ENCODE measurements at places on chromosomes 1 and 21.

- peak; percentile 57 for DNase-seq
Observed at GRCh38 chr1:1402072-1402900, 3.2 kb upstream of the CCNL2 start.

DNA sequence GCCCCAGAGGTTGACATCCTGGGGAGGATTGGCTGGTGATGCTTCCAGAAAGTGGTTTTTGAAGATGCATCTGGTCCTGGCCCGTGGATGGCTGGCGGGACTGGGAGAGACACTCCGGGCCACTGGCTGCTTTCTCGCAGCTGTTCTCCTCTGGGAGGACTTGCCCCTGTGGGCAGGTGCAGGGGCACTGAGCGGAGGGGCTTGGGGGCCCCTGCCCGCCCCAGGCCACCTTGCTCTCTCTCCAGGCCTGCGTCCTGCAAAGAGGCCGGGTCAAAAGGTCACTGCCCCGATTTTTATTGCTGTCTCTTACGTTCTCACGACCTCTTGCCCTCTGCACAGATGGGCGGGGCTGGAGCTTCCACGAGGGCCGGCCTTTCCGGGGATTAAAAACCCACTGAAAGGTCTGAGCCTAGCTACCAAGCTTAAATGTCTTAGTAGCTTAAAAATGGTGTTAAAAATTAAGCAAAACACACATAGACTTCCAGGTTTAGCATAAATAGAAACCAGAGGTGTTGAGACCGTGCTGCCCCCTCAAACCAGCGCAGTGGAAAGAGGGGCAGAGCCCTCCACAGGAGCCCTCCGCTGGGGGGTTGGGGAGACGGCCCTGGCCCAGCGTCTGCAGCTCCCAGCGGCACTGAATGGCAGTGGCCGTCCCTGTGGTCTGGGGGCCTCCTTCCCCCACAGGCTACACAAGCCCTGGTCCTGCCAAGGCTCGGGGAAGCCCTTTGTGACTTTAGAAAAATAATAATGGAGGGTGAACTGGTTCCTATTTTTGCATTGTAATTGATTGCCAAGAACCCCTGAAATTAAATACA, 43.9 kb downstream of the SKI start:
- no peak for DNase-seq

GRCh38 chr1:10651389-10651766, 145.1 kb downstream of the CASZ1 start:
- DNase-seq, result no peak

DNA sequence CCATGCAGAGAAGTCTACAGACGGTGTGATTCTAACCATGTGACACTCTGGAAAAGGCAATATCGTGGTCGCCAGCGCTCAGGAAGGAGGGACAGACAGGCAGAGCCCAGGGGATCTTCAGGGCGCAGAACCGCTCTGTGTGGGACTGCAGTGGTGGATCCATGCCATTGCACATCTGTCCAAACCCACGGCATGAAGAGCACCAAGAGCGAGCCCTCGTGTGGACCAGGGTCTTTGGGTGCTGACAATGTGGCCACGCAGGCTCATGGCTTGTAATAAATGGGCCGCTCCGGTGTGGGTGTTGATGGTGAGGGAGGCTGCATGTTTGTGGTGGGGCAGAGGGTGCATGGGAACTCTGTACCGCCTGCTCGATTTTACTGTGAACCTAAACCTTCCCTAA, 25.3 kb upstream of the POFUT2 start:
- DNase-seq, result no peak

- DNase-seq, result no peak
Observed at GRCh38 chr1:1240822-1241587, 5.5 kb downstream of the C1QTNF12 start.

DNA sequence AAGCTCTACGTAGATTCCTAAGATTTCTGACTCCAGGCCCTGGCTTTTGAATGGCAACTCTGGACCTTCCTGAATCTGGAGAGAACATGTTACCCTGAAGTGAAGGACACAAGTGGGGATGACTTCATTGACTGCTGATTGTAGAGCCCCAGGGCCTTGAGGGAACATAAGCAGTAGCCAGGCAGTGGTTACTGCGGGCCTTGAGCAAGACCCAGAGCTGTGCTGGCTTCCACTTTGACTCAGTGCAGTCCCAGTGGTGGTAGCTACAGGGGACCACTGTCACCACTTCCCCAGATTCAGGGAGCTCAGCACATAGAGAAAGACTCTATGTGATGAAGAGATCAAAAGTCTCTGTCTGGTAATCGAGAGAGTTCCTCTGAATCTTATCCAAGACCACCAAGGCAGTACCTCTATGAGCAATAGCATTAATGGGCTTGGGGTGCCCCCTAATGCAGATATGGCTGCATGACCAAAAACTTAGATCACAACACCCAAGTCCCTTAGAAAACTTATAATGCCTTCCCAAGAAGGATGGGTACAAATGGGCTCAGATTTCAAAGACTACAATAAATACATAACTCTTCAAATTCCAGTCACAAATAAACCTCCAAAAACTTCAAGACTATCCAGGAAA, 1278.3 kb downstream of the AMY1C start:
- no peak for DNase-seq

DNA sequence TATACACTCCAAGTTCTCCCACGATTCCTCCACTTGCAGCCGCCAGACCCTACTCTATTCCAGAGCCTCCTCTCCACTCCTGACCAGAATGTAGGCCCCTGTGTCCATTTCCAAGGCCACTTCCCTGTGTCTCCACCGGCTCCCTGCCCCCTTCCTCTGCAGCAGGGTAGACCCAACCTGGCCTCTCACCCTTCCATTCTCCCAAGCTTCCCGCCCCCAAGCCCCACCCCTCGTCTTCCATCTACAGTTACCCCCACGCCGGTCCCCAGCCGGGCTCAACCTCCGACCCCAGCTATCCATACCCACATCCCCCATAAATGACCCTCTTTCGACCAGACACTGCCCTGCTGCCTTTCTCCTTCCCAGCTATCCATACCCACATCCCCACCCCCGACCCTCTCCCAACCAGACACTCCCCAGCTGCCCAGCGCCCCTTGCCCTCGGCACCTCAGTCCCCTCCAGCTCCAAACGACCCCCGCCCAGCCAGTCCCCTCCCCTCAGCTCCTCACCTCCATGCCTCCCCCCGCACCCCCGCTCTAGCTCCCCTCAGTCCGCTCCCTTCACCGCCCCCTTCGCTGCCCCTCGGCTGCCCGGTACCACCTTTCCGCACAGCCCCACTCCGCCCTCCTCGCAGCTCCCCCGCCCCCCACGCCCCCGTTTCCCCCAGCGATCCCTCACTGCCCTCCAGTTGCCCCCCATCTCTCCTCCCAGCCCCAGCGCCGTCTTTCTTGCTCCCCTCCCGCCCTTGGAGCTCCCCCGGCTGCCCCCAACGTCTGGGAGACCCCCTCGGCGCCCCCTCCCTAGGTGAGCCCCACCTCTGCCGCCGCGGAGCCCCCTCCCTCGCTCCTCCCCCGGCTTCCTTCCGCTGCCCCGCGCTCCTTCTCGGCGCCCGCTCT, 670 bp downstream of the RAB3B start:
- DNase-seq, result no peak

- DNase-seq, result no peak
Observed at GRCh38 chr1:246837418-246838117, 94.2 kb downstream of the AHCTF1 start.

- no peak for DNase-seq
Observed at GRCh38 chr21:24375201-24375600, 1232.1 kb downstream of the MRPL39 start.

- no peak for DNase-seq
Observed at GRCh38 chr1:109191377-109191776, 22.3 kb upstream of the SARS1 start.
